ENCODE measurements at places on chromosomes 4 and X.

- DNase-seq, result peak; percentile 7
Measured at GRCh38 chrX:72051589-72051988, 80.1 kb downstream of the RTL5 start.

- DNase-seq, result peak; percentile 70
Measured at GRCh38 chr4:70721747-70722146, at the start of gene RUFY3. Gene RUFY3, plus strand, starts transcription at chr4:70721964. Its CDS starts 610 bp downstream, at chr4:70722574.

DNA sequence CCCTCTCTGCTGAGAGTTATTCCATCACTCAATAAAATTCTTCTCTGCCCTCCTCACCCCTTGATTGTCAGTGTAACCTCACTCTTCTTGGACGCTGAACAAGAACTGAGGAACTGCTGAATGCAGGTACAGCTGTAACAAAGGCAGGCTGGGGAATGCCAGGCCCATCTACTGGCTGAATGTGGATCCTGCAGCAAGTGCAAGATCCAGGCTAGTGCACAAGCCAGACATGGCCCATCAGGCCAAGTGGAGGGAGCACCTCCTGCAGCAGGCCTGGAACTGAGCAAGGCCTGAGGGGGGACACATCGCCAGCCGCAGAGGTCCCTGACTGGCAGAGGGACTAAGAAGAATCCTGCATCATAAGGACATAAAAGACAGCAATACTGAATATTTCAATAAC lies 411.8 kb upstream of the PCDH10 start:
- DNase-seq, result no peak

DNA sequence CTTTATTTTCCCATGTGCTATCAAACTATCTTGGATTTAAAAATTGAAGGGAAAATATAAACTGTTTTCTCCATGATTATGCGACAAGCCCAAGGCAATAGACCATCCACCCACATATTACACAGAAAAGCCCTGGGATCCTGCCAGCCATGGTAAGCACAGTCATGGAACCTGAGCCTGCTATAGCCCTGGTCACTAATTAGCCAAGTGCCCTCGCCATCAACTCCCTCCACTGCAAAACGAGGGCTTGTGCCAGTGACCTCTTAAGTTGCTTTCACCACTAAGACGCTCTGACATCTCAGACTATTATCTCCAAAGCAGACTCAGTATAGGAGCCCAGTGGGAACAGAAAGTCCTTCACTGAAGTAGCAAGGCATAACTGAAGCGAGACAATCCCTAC lies 69.2 kb downstream of the NLGN4X start:
- no peak for DNase-seq

GRCh38 chr4:117949621-117950020 lies 84.7 kb upstream of the NDST3 start:
- no peak for DNase-seq

- DNase-seq, result no peak
Measured at GRCh38 chrX:150503898-150504219, 64.6 kb upstream of the MTM1 start.

- DNase-seq, result no peak
Measured at GRCh38 chrX:140034916-140035315, 69.6 kb upstream of the CXorf66 start.

GRCh38 chrX:30533835-30534234 lies 43.7 kb downstream of the TASL start:
- no peak for DNase-seq

DNA sequence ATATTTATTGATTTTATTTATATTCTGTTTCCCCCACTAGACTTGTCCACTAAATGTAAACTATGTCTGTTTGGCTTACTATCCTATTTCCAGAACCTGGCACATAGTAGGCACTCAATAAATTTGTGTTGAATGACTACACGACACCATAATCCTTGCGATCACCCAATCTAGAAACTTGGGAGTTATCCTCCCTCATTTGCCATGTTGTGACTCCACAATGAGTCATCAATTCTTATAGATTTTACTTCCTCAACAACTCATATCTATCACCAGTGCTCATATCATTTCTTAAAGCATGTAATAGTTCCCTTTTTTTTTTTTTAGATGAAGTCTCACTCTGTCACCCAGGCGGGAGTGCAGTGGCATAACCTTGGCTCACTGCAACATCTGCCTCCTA lies 39.9 kb upstream of the VAMP7 start:
- no peak for DNase-seq

GRCh38 chrX:63657821-63658220 lies 127.2 kb downstream of the ARHGEF9 start:
- DNase-seq, result no peak

DNA sequence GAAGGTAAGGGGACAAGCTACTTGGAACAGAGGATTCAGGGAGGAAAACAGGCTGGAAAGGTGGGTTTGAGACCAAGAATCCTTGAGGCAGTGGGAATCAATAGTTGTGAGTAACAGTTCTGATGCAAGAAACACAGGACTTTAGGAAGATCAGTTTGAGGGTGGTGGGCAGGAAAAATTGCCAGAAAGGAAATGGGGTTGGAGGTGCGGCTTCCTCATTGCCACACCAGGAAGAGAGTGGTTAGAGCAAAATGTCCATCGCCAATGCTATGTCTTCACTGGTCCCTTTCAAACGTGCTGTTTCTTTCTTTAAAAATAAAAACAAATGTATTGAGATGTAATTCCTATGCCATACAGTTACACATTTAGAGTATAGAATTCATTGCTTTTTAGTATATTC lies 57.1 kb upstream of the NOCT start:
- DNase-seq, result no peak

- no peak for DNase-seq
Measured at GRCh38 chrX:36897690-36898089, 110.5 kb upstream of the FAM47C start.

Measured in femur (tissue), 1 donor.